Aorta (tissue), 5 donors: ENCODE measurements at places on chromosomes 5 and 9. TPM values are rescaled to one million over a fixed set of nuclear protein-coding genes. Genes with fewer than 3 reads are reported as not detected.

DNA sequence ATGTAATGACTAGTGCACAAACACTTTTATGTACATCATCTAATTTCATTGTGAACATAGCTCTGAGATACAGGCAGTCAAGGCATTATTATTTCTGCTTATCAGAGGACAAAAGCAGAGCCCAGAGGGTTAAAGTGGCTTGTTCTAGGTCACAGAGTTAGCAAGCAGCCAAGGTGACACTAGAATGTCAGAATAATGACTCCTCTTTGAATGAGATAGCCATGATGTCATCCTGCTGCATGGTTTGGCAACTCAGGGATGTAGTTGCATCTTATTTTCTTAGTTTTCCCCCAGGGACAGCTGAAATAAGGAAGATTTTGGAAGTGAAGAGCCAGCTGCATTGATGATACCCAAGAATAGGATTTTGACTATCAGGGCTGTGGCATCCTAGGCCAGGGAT, 54.4 kb downstream of the KCNV2 start:
- DNase-seq: no peak

The C9 gene
- 0.30 TPM for total RNA-seq

DNA sequence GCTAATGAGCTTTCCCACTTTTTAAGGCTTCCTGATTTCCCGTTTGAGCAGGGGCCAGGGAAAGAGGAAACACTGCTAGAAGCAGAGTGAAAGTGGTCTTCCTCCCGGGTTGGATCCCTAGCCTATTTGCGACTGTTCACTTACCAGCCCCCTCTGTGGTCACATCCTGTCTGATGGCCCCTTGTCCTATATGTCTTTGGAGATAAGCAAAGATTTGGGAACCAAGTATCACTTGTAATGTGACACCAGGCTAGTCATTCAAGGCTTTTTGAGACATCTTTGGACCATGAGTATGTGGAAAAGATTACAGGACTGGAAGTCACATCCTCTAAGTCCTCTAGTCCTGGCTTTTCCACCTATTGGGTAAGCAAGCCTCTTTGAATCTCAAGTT, 6.1 kb downstream of the DNAJB5 start:
- no peak for DNase-seq

The ANKRD20A1 gene
- 1.9 TPM for total RNA-seq

The PCDHB11 gene
- 8.1 TPM for total RNA-seq

The CD74 gene
- 677 TPM for total RNA-seq

DNA sequence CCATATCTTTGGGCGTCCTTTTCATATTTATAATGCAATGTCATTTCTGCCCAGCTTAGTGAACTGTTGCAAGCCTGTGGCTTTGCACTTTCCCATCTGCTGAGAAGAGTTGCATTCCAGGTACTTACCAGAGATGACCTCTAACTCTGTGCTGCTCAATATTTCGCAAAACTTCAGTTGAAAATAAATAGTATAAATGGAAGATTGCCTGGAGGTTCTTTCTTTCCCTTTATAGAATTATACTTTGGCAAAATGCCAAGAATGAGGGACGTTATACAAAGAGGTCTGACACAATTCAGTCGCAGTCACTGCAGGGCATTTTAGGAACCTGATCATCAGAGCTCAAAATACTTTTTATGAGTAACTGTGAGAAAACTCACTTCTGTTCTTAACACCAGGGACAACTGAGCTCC, 18.9 kb upstream of the VLDLR start:
- DNase-seq: no peak

The ACOT12 gene
- total RNA-seq: 0.18 TPM

The FREM1 gene
- total RNA-seq: 14.0 TPM

DNA sequence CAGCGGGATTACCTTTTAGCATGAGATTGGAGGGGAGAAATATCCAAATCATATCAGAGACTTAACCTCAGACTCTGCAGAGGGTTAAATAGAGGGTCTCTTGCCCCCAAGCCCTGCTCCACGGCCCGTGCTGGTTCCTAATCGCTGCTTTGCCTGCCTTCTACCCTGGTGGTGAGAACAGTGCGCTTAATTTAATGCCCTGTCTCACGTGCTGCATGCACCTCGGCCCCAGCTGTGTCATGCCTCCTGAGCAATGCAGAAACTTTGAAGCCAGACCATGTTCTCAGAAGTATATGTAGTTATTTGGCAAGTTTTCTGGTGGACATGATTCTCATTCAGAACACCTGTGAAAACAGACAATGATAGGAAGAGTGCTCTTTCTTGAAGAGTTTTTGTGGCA, 1.4 kb downstream of the OTULIN start:
- DNase-seq: no peak

DNA sequence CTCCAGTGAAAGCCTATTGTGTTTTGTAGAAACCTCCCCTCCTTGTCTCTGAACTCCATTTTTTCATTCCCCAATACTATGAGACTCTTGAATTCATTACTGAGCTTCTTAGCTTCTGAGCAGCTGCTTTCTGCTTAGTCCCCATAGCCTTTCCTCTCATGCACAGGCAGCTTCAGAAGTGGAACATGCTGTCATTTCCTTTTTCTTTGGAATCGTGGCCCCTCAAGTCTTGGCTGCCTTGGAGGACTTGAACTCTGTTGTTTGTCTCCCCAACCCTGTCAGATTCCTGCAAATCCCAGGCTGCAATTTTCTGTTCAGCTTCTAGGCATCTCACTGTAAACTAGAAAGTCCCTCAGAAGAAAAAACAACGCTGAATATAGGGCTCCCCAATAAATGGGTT, 268.5 kb downstream of the ARRDC3 start:
- DNase-seq: no peak

The PCDHA5 gene
- 0.24 TPM for total RNA-seq

DNA sequence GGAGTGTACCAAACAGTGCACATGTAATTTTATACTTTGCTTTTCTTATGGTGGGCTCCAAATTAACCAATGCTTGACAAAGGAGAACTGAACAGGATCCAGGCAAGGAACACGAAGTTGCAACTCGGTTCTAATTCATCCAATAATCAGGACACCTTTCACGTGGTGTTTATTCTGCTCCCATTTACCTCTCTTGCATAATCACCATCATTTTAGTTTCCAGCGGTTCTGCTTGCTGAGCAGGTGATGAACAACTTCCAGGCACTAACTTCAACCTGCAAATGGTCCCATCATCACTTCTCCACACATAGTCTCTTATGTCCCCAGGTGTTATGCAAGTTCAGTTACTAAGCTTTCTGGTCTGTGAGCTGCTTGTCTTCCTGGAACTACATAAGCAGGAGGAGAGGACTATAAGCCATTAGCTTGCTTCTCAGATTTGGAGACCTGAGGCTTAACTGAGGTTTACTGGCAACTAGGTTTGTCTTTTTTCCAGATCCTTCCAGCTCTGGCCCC, 326.8 kb upstream of the SLC30A5 start:
- DNase-seq: no peak

- DNase-seq: no peak
These were observed 51.5 kb upstream of the MAP3K1 start for GRCh38 chr5:56763711-56764466.
